ENCODE measurements at places on chromosomes 13 and 19.
A peak's percentile ranks its signal among the peaks of the same experiment; 100 is the strongest.

- DNase-seq, result peak; percentile 33
Observed at GRCh38 chr19:39502640-39503417, 4.1 kb downstream of the DLL3 start.

DNA sequence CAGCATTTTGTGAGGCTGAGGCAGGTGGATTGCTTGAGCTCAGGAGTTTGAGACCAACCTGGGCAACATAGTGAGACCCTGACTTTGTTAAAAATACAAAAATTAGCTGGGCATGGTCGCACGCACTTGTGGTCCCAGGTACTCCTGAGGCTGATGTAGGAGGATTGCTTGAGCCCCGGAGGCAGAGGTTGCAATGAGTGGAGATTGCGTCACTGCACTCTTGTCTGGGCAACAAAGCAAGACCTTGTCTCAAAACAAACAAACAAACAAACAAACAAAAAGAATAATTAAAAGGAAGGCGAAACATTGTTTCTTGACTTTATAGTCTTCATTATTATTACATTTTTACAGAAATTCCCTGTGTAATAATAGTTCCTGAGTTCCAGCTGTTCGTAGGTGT, 15.9 kb downstream of the BIVM start:
- DNase-seq, result no peak

- DNase-seq, result no peak
Observed at GRCh38 chr19:55095260-55096060, 19.8 kb downstream of the EPS8L1 start.

DNA sequence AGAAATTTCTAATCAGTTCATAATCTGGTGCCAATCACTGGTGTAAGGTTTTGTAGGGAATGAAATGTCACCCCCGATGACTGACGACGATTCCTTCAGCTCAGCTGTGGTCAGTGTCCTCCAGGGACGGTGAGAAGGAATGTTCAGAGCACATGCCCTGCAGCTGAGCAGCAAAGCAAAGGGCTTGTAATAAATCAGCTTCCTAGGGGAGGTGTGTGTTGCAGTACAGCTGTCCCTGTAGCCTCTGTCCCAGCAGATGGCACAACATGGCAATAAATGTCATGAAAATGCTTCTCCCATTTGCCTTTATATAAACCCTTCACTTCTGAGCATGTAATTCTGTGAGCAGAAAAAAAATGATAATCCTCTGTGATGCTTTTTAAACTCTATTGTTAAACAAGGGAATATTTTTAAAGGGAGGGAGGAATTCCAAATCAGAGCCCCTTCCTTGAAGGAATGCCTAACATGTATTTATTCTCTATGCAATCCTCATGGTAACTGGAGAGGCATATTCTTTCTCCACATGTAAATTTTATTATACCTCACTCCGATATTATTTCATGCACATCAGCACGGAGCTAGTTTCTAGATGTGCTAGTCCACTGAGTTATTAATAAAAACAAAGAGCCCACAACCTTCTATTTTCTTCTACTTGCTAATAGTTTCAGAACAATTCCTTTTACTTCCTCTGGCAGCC, 102.5 kb downstream of the FAM216B start:
- peak; percentile 67 for DNase-seq

- DNase-seq, result no peak
Observed at GRCh38 chr19:38745316-38745715, 1.0 kb upstream of the CAPN12 start.

DNA sequence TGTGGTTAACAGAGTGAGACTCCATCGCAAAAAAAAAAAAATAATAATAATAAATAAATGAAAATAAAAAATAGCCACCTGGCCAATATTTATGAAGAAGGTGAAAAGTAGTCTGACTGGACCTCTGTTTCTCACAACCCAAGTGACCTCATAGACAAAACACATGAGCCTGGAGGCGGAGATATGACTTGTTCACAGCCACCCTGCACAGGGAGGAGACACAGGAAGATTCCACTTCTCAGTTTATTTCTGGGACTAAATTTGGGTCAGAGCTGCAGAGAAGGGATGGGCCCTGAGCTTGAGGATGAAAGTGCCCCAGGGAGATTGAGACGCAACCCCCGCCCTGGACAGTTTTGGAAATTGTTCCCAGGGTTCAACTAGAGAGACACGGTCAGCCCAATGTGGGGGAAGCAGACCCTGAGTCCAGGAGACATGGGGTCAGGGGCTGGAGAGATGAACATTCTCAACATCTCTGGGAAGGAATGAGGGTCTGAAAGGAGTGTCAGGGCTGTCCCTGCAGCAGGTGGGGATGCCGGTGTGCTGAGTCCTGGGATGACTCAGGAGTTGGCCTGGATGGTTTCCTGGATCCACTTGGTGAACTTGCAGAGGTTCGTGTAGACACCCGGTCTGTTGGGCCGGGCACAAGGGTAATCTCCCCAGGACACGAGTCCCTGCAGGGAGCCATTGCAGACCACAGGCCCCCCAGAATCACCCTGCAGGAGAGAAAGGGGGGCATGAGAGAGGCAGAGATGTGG, 9.6 kb downstream of the KLK5 start:
- DNase-seq, result no peak

- DNase-seq, result no peak
Observed at GRCh38 chr13:107291875-107292274, 723.9 kb upstream of the ARGLU1 start.

GRCh38 chr19:16381756-16382401, 57.3 kb downstream of the KLF2 start:
- no peak for DNase-seq

GRCh38 chr19:1655131-1655981, 2.9 kb upstream of the TCF3 start:
- no peak for DNase-seq

- DNase-seq, result no peak
Observed at GRCh38 chr19:48970139-48970766, 5.1 kb downstream of the FTL start.

DNA sequence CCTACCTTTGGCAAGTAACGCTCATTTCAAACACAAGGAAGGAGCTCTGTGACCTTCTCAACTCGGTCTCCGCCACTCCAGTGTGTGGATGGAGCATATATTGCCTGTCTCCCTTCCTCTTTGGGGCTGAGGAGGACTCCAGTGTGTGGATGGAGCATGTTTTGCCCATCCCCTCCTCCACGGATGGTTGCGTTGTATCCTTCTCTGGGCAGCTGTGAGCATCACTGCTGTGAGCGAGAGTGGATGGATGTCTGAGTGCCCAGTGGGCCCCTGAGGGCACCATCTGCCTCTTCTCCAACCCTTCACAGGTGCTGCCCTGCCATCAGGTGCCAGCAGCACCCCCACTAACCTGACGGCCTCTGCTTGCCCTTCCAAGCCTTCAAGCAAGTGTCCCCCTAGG, 186.2 kb downstream of the TEX29 start:
- no peak for DNase-seq

GRCh38 chr13:40145139-40145538, 489.7 kb downstream of the COG6 start:
- DNase-seq, result no peak

GRCh38 chr13:113607056-113607888, 22.7 kb downstream of the TFDP1 start:
- no peak for DNase-seq

- DNase-seq, result no peak
Observed at GRCh38 chr13:40409278-40409677, 257.2 kb downstream of the FOXO1 start.

- no peak for DNase-seq
Observed at GRCh38 chr13:86731987-86732386, 932.8 kb upstream of the SLITRK6 start.

GRCh38 chr13:110103534-110103933, 203.4 kb downstream of the COL4A1 start:
- DNase-seq, result no peak

- DNase-seq, result no peak
Observed at GRCh38 chr13:24748061-24748400, 15.9 kb upstream of the RNF17 start.

- no peak for DNase-seq
Observed at GRCh38 chr13:102470283-102470917, 68.6 kb upstream of the FGF14 start.

DNA sequence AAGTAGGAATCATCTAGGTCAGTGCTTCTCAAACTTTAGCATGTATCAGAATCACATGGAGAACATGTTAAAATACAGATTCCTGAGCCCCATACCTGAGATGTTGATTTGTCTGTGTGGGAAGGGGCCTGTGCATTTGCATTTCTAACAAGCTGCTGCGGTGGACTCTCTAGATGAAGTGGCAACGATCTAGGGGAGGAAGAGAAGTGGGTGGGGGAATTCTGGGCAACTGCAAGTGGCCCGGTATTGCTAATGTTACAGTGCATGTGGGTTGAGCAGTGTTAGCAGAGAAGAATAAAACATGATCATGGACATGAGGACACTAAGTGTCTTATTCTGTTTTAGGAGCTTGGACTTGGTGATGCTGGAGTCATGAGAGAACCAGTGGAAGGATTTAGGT, 329.0 kb downstream of the OLFM4 start:
- no peak for DNase-seq

GRCh38 chr13:79807554-79807953, 326.6 kb downstream of the NDFIP2 start:
- no peak for DNase-seq

DNA sequence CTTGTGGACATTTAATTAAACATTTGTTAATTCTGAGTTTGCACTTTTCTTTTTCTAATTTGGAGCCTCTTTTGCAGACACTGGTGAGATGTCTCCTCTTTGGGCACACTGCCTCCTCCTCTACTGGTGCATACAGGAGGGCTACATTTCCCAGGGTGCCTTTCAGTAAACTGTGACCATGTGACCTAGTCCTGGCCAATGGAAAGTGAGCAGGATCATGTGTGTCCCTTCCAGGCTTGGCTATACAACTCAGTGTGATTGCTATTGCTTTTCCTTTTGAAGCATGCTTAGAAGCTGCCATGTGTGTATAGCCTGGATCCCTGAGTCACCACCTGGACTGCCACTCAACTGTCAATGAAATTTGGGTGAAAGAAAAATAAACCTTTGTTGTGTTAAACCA, 4.5 kb downstream of the IZUMO2 start:
- no peak for DNase-seq

- no peak for DNase-seq
Observed at GRCh38 chr13:36915896-36916640, 4.0 kb downstream of the SMAD9 start.

DNA sequence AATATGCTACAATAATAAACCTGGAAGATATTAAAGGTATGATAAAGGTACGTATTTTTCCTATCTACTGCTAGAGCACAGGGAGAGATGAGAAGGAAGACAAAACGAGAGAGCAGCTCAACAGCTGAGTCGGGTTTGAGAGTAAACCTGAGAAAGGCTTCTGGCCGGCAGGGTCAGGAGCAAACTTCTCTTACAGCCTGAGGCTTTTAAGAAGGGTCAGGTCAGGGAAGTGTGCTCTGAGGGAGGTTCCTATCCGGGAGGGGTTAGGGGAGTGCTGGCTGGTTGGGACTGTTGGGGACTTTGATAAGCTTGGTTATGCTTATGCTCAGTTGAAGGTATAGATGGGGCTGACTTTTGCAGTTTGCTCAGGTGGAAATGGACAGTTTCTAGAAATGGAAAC, 77.7 kb upstream of the PRR20A start:
- DNase-seq, result no peak

DNA sequence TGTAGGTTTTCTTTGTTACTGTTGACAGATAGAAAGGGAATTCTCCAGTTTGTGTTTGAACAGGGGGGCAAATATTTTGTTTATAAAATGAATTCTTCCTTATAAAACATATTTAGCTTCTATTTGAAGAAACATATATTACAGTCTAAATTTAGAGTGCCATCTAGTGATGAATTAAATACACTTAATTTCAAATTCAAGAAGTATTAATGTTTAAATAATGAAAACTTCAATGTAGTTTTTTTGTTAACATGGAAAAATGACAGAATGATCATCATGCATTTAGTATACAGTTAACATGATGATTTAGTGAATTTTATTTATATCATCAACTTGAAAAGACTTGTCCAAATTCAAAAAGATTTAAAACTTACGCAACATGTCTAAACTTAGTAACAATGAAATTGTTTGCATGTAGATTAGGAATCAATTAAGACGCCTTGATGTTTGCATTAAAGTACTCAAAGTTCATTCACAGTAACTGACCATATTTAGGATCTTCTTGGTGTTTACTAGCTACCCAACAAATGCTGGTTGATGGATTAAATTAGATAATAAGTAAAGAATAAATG, 765.9 kb upstream of the SLITRK1 start:
- no peak for DNase-seq

- no peak for DNase-seq
Observed at GRCh38 chr13:47801555-47801954, 199.5 kb downstream of the SUCLA2 start.

- no peak for DNase-seq
Observed at GRCh38 chr19:46118136-46118535, 6.4 kb downstream of the IGFL3 start.

DNA sequence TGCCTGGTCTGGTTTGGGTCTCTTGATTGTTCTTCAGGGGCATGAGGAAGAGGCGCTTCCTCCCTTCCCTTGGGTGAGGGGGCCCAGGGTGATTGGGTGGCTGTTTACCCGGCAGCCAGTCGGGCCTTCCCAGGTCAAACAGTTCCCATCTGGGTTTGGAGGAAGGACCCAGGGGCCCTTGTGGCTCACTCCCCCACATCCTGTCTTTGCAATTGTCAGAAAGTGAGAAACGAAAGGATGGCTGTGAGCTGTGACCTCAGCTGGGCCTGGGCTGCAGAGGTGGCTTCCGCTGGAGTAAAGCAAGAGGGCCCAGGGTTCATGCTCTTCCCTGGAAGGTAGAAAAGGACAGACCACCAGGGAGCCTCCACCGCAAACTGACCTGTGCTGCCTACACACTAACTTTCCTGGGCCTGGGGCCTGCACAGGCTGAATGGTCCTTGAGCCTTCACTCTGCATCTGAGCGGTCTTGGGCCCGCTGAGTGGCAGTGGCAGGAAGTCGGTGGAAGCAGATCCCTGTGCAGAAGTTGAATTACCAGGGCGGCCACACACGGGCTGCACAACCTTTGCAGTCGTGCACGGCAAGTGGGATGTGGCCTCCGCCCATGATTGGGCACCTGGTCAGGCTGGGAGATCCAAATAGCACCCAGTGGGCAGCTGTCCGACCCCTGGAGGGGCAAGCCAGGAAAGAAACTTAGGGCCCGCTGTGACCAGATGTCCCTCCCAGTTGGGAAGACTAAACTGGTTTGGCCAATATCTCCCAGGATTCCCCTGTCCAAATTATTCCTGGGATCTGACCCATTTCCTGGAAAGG, 5.3 kb upstream of the CD79A start:
- no peak for DNase-seq
